Stimulated activated CD8-positive, alpha-beta memory T cell treated with anti-CD3 and anti-CD28 coated beads, Interleukin-15, amount 100 ng/mL, for 48 hours (primary cell): ENCODE measurements at places on chromosomes 13 and 19.

DNA sequence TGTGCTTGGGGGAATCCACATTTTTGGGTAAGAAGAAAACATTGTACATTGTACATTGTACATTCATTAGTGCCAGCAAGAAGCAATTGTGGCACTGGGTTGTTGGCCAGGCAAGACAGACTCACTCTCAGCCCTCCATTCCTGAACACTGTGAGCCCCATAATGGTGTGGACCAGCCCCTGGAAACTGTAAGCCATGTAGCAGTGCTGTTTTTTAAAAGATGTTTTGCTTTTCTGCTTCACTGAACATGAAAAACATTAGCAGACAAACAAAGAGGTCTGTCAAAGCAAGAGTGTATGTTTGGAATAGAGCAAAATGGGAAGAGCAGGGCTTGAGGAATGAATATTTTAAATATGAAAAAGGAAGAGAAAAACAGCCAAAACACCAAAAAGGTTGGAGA lies 39.1 kb upstream of the IL17D start:
- no peak for DNase-seq

GRCh38 chr13:23433171-23434153 lies at the start of gene SACS:
TSS of gene SACS (minus strand) at chr13:23433702. CDS start at chr13:23411239, 22,463 bp downstream.
- DNase-seq = no peak

DNA sequence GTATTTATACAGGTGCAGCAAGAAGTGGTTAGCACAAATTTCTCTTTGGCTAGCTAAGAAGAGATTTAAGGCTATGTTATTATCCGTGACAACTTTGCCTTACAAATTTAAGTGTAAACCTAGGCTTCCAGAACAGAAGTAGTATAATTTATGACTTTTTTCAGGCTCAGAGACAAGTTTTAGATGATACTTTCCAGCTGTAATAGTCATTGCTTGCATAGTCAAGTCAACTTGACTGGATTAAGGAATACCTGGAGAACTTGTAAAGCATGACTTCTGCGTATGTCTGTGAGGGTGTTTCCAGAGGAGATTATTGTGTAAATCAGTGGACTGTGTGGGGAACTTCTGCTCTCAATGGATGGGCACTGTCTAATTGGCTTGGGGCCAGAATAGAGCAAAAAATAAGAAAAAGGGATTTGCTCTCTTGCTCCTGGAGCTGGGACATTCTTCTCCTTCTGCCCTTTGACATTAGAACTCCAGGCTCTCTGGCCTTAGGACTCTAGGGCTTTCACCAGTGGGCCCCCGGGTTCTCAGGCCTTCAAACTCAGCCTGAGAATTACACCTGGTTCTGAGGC lies 33.0 kb downstream of the CYSLTR2 start:
- no peak for DNase-seq

GRCh38 chr13:32086791-32087441 lies 55.3 kb downstream of the FRY start:
- DNase-seq = no peak

GRCh38 chr13:46578590-46578975 lies 25.6 kb downstream of the LRCH1 start:
- DNase-seq = no peak

DNA sequence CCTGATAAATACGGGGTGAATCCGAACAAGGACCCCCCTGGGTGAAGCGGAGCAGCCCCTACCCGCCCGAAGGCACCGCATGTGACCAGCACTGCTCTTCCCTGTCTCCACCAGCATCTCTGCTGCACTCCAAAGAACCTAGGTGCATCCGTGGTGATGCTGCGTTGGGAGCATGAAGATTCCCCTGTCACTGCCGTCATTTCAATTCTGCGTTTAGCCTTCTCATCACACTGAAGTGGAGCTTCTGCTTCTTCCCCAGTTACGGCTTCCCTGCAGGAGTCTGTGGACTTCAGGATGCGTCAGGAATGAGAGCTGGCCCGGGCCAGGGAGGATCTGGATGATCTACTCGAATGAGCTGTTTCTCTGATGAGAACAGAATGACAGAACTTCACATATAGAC lies 47.9 kb downstream of the SPACA7 start:
- DNase-seq = no peak

DNA sequence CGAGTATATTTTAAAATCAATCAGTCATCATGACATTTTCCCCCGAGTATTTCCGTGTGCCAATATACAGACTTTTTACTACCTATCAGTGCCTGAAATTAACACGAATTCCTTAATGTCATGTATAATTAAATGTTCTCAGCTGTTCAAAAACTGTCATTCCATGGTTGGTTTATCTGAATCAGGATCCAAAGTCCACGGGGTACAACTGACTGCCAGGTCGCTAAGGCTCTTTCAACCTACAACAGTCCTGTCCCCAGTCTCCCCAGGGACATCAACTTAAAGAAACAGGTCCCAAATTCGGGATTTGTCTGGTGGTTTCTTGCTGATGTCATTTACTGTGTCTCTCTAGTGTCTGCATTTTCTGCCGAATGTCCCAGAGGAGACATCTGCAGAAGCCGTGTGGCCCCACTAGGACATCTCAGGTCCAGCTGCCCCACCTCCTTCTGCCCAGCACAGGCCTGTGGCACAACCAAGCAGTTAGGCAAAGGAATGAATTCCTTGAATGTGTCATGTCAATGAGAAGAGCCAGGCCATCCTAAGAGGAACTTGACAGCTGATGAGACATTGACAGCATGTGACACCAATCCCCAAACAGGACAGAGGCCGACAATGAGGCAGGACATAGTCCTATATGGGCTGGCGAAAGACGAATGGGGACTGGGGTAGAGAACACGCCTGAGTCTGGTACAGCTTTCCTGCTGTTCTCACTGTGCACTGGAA lies 109.5 kb downstream of the STK24 start:
- DNase-seq = no peak

- no peak for DNase-seq
Observed at GRCh38 chr13:32932376-32932775, 83.8 kb upstream of the KL start.

DNA sequence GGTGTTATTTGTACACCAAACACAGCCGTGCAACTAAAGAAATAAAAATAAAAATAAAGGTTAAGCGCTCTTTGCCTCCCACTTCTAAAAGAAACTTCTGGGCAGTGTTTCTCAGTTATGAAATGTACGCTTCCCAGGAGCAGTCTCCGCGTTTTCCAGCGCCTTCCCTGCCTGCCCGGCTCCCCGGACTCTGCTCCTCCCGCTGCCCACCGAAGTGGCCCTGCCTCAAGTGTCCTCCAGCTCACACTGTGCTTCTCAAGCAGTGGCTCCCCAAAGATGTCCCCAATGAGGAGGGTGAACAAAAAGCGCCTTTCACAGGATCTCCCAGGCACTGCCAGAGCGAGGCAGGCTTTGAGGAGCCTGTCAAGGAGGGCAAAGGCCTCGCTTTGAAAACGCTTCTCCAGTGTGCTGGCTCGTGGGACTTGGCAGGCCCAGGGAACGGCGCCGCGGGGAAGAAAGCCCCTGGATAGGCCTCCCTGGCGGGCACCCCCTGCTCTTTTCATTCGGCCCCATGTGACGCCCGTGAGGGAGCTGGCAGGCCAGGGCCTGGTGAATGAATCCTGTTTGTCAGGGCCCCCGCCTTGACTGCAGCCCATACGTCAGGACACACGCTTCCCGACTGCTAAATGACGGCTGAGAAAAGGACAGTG lies 187.1 kb downstream of the FOXO1 start:
- DNase-seq = no peak

DNA sequence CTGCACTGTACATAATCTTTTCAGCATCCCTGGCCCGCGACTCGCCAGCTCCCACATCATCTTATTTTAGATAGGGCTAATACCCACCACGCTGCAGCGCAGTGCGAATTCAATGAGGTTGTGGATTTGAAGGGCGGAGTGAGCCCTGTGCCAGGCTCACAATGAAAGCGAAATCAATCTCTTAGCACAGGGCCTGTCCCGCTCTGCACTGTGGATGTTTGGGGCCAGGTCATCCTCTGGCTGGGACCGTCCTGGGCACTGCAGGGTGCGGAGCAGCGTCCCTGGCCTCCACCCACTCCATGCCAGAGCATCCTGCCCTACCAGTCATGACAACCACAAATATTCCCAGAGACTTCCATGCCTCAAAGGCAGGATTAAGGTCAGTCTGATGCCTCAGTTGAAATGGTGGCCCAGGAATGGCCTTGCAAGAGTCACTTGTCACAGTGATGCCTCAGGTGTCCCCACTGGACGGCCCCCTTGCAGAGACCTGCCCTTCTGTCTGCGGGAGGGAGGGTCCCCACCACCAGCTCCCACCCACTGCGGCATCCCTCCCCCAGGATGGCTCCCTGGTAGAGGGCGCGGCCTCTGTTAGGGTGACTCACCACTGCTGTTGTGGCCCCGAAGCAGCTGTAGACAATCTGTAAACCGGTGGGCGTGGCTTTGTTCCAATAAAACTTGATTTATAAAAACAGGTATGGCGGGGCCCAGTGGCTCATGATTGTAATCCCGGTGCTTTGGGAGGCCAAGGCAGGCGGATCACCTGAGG lies 5.6 kb downstream of the UHRF1 start:
- DNase-seq = peak; percentile 63

GRCh38 chr19:2494447-2495129 lies 18.7 kb downstream of the GADD45B start:
- DNase-seq = peak; percentile 44

GRCh38 chr13:49376121-49376520 lies 67.7 kb downstream of the CAB39L start:
- DNase-seq = no peak

- DNase-seq = no peak
Observed at GRCh38 chr19:28972058-28972852, 240.7 kb downstream of the UQCRFS1 start.
